ENCODE measurements at places on chromosomes 16 and 17.

GRCh38 chr16:2205104-2205966, at the start of gene MLST8:
Gene MLST8 (plus strand): TSS chr16:2205454. CDS start chr16:2206086, 632 bp downstream.
- DNase-seq, result peak; percentile 78

- no peak for DNase-seq
These were observed 579 bp upstream of the KRTAP9-6 start for GRCh38 chr17:41264599-41264998.

GRCh38 chr17:64214950-64215349, 48.1 kb downstream of the TEX2 start:
- no peak for DNase-seq

- DNase-seq, result no peak
These were observed 18.2 kb upstream of the HS3ST3B1 start for GRCh38 chr17:14282726-14283125.

GRCh38 chr17:7748076-7748775, 30.7 kb downstream of the DNAH2 start:
- no peak for DNase-seq

- DNase-seq, result peak; percentile 94
These were observed 40.3 kb upstream of the MRPS23 start for GRCh38 chr17:57889892-57890856.

GRCh38 chr17:603406-604114, 111.1 kb downstream of the VPS53 start:
- DNase-seq, result no peak

DNA sequence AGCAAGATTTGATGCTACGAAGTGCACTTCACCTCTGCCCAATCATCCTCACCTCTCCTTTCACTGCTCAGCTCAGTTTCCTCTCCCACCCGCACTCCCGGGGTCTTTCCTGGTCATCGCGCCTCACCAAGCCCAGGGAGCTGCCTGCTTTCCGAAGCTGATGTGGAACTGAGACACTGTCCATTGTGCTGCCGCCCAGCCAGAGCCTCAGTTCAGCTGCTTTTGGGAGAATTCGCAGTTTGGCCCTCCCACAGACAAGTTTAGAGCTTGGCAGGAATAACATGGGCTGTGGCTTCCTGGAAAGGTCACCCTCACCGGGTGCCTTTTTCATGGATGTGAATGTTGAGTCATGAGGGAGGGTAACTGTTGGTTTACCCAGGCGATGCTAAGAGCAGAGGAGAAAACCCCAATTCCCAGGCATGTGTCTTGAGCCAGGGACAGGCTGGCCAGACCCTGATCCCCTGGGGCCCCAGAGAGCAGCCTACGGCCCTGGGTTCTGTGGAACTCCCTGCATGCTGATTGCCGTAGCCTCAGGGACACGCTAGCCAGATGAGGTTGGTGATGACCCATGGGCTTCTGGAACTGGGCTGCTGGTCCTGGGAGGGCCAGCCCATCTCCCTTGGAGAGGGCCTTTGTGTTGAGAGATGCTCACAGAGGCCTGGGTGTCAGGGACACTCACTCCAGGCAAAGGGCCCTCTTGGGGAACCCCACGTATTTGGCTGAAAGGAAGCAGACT, 1687.5 kb downstream of the TP53TG3F start:
- peak; percentile 72 for DNase-seq

GRCh38 chr16:31351942-31352325, 3.0 kb upstream of the ITGAX start:
- DNase-seq, result no peak

DNA sequence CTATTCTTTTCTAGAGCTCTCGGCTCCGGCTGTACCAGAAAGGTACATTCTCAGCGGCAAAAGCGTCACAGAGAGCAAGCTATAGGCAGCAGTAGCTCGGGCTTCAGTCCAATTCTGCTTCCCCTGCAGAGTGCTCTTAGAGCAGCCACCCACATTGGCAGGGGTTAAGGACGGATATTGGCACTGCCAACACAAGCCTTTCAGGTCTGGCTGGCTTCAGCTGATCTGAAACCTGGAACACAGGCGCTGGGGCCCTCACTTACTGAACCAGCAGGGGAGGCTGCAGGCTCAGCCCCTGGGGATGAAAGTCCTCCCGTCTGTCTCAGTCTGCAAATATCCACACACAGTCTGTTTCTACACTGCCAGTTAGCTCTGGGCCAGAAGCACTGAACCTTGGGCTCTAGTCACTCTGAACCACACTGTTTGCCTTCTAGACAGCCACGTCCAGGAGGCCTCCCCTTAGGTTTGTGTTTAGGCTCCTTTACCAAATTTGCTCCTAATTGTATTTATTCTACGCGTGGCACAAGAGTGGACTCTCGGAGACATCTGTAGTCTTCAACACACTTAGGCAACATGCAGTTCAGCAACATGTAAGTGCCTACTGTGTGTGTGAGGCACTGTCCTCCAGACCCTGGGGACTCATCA, 40.1 kb downstream of the HIC1 start:
- DNase-seq, result peak; percentile 94

DNA sequence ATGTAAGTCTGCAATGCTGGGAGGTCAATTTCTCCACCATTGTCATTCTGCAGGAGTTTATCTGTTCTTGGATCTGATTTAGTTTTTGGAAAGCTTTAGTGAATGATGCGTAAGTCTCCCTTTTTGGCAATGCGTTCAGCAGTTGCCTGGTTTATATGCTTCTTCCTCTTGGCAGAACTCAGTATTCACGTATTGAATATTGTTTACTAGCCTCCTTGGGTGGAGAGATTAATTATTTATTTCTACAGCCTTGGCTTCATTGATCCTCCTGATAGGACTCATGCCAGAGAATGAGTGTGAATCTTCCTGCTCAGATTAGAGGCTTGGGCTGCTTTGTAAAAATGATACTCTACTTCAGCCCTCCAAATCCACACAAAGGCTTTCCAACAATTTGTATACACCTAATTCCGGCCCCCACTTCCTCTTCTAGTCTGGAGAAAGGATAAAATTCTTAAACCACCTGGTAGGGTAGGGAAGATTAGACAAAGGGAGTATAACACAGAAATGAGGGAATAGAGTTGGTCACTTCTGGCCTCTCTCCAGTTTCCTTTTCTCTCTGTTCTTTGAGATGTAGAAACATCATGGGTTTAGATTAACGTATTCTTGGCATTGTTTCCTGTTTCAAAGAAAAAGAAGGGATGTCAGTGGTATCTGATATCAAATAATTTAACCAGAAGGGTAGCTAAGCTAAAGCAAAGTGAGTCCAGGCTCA, 929.8 kb downstream of the KCNJ2 start:
- DNase-seq, result no peak

- no peak for DNase-seq
These were observed 5.5 kb upstream of the PIEZO1 start for GRCh38 chr16:88790312-88791211.

- no peak for DNase-seq
These were observed 684.1 kb upstream of the C16orf82 start for GRCh38 chr16:26382586-26382985.

DNA sequence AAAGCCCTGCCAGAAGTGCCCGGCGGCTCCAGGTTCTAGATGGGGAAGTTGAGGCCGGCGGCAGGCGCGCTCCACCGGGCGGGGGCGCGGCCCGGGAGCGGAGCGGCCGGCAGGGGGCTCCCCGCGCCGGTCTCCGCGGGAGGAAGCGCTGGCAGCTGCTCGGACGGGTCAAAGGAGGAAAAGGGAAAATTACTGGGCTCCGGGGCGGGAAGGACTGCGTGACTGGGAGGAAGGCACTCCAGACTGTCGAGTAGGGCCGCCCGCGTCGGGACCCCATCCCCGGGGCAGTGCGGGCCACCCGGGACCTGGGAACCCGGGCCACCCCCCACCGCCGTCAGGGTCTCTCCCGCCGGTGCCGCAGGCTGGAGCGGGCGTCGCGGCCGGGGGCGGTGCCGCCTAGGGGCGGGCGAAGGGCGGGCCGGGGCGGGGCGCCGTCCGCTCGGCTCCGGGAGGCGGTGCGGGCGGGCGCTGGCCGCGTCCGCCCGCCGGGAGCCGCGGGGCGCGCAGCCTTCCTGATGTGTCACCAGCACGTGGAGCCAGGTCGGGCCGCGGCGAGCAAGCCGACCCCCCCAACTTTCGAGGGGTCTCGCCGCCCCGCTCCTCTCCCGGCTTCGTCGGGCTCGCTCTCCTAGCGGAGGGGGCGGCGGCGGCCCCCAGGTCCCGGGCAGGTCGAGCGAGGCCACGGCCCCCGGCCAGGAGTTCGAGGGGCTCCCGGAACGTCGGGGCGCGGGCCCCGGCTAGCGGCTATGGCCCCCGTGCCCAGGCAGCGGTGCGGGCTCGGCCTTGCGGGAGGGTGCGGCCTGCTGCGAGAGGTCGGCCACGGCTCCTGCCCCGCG, 167.5 kb downstream of the RAB11FIP4 start:
- DNase-seq, result peak; percentile 52

DNA sequence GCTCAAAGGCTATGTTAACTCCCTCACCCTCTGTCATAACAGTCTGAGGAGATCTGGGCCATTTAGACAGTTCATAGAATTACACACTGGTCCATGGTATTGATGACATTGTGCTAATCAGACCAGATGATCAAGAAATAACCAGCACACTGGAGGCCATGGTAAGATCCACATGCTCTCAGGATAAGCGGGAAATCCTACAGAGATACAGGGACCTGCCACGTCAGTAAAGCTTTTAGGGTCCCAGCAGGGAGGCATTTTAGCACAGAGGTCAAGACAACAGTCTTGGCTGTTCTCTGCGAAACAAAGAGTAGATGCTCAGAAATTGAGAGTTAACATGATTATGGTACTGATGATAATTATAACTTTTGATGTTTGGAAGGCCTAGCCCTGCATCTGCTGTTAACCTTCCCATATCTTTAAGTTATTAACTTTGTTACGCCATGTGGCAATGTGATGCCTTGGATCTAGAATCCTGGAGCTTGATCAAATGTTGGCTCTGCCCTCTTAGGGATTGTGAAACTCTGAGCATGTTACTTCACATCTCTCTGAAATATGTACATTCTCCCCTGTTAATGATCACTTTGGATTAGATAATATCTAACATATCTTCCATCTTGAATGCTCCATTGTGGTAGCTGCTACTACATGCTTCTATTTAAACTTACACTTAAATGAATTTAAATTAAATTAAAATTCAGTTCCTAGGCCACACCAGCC, 172.0 kb upstream of the SOX9 start:
- DNase-seq, result no peak

GRCh38 chr17:57665128-57665527, 80.0 kb downstream of the CCDC182 start:
- no peak for DNase-seq

GRCh38 chr17:27862840-27863239, 30.3 kb downstream of the LYRM9 start:
- DNase-seq, result no peak

DNA sequence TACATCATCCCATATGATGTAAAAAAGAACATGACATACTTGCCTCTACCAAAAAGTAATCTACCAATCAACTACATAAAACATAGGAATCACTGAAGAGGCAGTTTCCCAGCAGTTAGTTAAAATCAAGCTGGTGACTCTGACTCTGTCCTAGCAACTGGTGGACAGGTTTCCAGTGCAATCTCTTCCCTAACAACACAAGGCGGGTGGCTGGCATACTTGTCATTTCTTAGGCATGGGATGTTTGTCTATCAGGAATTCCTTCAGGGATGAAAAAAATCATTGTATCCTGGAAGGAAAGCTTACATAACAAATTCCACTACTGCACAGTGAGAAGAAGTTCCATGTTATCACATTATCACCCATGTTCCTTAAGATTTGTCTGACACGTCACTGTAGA, 50.9 kb downstream of the HELZ start:
- no peak for DNase-seq

GRCh38 chr17:70476368-70476767, 307.0 kb downstream of the KCNJ2 start:
- no peak for DNase-seq

GRCh38 chr17:57071991-57072944, 12.8 kb upstream of the AKAP1 start:
- DNase-seq, result no peak

DNA sequence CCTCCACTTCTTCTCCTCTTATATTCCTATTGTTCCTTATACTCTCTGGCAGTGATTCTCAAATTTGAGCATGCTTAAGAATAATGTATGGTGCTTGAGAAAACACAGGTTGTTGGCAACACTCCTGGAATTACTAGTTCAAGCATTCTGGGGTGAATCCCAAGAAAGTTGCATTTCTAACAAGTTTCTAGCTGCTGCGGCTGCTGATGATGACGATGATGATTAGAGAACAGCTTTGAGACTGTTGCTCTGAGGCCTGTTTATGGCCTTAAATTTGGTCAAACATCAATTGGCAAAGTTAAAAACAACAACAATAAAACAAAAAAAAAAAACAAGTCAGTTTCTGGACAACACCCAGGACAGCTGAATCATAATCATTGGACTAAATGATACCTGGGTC, 961.9 kb downstream of the CDH11 start:
- DNase-seq, result no peak

DNA sequence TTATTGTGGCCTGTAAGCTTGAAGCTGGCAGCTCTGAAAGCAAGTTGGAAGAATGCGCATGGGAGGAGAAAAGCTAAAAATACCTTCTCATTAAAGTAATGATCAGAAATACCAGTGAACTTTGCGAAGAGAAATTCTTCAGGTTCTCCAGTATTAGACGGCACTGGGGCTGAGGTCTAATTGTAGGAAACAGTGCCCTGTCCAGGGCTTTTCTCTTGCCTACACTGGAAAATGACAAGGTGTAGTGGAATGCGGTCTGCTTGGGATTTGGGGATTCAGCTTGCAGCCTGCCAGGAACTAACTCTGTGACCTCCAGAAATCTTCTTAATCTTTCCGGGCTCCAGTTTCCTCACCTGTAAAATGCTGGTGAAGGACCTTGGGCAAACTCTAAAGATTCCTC, 53.3 kb upstream of the KCNJ16 start:
- DNase-seq, result no peak

- no peak for DNase-seq
These were observed 832 bp downstream of the ETV4 start for GRCh38 chr17:43545383-43545632.

DNA sequence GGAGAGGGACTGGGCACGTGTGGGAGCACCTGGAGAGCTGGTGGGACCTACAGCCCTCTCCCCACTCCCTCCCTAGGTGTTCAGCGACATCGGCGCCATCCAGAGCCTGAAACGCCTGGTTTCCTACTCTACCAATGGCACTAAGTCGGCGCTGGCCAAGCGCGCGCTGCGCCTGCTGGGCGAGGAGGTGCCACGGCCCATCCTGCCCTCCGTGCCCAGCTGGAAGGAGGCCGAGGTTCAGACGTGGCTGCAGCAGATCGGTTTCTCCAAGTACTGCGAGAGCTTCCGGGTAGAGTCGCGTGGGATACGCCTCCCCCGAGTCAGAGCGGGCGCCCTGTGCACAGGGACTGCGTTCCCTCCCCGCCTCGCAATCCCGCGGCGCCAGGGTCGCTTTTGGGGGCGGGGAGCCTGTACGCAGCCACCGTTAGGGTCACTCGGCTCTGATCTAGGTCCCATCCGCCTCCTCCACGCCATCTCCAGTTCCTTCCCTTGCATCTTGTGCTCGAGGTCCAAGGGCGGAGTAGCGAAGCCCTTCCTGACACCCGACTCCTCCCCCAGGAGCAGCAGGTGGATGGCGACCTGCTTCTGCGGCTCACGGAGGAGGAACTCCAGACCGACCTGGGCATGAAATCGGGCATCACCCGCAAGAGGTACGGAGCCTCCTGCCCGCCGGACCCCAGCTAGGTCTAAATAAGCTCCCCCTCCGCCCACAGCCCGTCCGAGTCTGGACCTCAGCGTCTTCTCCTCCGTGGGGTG, 13.0 kb downstream of the SARM1 start:
- DNase-seq, result peak; percentile 49

Data from posterior cingulate gyrus (tissue), 11 donors.